ENCODE measurements at places on chromosomes 4 and X. TPM values are rescaled to one million over a fixed set of nuclear protein-coding genes. Genes with fewer than 3 reads are reported as not detected.
A peak's percentile ranks its signal among the peaks of the same experiment; 100 is the strongest.

Gene OTUD6A
- total RNA-seq: not detected

GRCh38 chr4:18934197-18934596, 912.6 kb upstream of the LCORL start:
- H3K4me1 ChIP-seq: no peaks in the 10 kb centered on the region
- H3K27ac ChIP-seq: no peak overlapping the region
- DNase-seq: no peak
- no peaks in the 10 kb centered on the region for H3K36me3 ChIP-seq
- no peak overlapping the region for H3K4me3 ChIP-seq

Gene TBC1D9
- total RNA-seq: 47.6 TPM

Gene CNKSR2
- total RNA-seq: 14.3 TPM

DNA sequence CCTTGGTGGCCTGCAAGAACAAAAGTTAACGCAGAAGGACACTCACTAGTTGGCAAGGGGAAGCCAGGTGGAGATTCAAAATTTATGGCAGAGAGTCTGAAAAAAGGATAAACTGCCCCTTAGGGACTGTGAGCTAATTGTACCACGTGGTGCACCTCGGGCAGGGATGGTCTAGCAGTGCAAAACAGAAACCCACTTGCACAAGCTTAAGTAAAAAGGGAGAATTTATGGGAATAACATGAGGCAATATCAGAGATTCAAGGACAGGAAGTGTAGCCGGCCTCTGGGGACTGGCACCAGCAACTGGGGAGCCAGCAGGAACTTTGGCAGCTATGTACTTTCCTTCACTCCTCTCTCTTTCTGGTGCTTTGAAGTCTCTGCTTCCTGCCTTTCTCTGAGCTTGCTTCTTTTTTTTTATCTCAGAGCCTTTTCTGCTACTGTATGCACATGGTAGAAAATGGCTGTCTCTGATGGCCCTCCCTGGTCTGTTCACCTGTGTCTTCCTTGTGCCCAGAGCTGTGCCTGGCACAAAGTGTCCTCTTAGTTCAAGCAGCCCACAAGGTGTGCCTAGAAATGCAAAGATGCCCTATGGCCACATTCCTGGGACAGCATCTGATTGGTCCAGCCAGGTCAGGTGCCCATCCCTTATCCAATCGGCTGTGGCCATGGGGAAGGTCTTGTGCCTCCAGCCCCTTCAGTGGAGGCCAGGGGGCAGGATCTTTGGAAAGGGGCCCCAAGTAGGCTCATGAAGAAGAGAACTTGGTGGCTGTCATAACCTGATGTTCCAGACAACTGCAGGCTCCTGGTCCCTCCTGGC, 114.8 kb upstream of the ATP6AP2 start:
- no peak overlapping the region for H3K4me3 ChIP-seq
- H3K27ac ChIP-seq: no peak overlapping the region
- DNase-seq: no peak
- H3K4me1 ChIP-seq: peaks cover 8% of the 10 kb centered on the region
- H3K27me3 ChIP-seq: peaks cover 15% of the 10 kb centered on the region
- H3K36me3 ChIP-seq: no peaks in the 10 kb centered on the region

DNA sequence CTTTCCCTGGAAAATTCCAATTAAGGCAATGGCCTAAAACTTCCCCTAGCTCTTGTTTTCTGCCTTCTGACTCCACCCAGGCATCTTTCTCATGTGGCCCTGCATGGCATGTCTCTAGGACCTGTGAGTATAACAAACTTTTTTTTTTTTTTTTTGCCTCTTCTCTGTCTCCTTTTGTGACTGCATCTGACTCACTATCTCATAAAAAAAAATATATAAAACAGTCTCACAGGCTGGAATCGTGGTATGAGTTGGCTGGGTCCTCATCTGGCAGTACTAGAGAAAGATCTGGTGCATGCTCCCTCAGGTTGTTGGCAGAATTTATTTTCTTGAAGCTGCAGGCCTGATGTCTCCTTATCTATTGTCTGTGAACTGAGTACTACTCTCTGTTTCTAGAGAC, 313.9 kb downstream of the TECRL start:
- H3K4me1 ChIP-seq: no peaks in the 10 kb centered on the region
- DNase-seq: no peak
- H3K27me3 ChIP-seq: no peaks in the 10 kb centered on the region
- H3K4me3 ChIP-seq: no peak overlapping the region

DNA sequence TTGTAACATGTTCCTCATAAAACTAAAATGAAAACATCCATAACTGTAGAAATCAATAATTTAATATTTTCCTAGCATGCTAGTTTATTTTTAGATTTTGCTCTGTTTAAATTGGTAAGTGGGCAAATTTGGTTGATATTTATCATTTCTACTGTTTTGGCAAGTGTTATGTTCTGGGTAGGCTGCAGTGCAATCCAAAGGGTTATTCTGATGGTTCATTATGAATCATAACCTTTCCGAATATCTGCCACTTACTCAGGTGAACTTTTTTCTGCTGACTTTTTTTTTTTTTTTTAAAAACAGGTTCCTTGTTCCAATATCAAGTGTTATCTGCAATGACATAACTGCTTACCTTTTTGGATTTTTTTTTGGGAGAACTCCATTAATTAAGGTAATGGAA, 52.0 kb downstream of the CDS1 start:
- H3K4me3 ChIP-seq: no peak overlapping the region
- no peak for DNase-seq

- H3K36me3 ChIP-seq: peaks cover 7% of the 10 kb centered on the region
- no peaks in the 10 kb centered on the region for H3K27me3 ChIP-seq
- DNase-seq: no peak
- H3K4me1 ChIP-seq: no peaks in the 10 kb centered on the region
These were observed 56.6 kb downstream of the AASDH start for GRCh38 chr4:56330691-56331090.

Gene FAM133A
- total RNA-seq: 3.4 TPM

DNA sequence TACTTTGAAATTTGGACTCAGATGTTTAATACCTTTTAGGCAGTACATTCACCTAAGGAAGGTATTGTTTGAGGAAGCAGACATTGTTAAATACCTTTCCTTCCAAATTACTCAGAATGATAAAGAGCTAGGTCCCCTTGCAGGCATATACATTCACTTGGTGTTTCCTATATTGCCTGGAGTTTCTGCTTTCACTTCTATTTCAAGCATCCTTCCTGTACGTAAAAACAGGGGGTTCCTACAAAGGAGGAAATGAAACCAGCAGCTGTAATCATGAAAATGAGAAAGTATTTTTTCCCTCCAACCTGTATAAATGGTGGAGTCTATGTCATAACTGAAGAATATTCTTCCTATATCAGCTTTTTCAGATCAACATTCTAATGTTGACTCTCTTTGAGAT, 90.4 kb upstream of the RASGEF1B start:
- H3K27me3 ChIP-seq: no peaks in the 10 kb centered on the region
- no peak overlapping the region for H3K4me3 ChIP-seq
- no peak for DNase-seq
- H3K36me3 ChIP-seq: no peaks in the 10 kb centered on the region

Gene MAGEC2
- total RNA-seq: not detected

Gene FAM184B
- total RNA-seq: 6.8 TPM

Gene IL21
- not detected for total RNA-seq

- no peaks in the 10 kb centered on the region for H3K27me3 ChIP-seq
- H3K4me1 ChIP-seq: no peaks in the 10 kb centered on the region
- no peak overlapping the region for H3K27ac ChIP-seq
- no peaks in the 10 kb centered on the region for H3K36me3 ChIP-seq
- no peak overlapping the region for H3K4me3 ChIP-seq
- DNase-seq: no peak
These were observed 112.3 kb upstream of the BCOR start for GRCh38 chrX:40209951-40210617.

Gene OCIAD1
- 262 TPM for total RNA-seq

- H3K27me3 ChIP-seq: no peaks in the 10 kb centered on the region
- DNase-seq: no peak
- no peak overlapping the region for H3K27ac ChIP-seq
- no peaks in the 10 kb centered on the region for H3K36me3 ChIP-seq
These were observed 31.5 kb upstream of the OPHN1 start for GRCh38 chrX:68464796-68465195.

Gene CITED1
- total RNA-seq: 4.3 TPM

GRCh38 chr4:16995451-16995850, 97.0 kb upstream of the LDB2 start:
- no peaks in the 10 kb centered on the region for H3K27me3 ChIP-seq
- no peaks in the 10 kb centered on the region for H3K4me1 ChIP-seq
- H3K36me3 ChIP-seq: no peaks in the 10 kb centered on the region
- H3K27ac ChIP-seq: no peak overlapping the region

Gene SSX3
- not detected for total RNA-seq

- H3K4me1 ChIP-seq: no peaks in the 10 kb centered on the region
- no peak overlapping the region for H3K4me3 ChIP-seq
- no peak overlapping the region for H3K27ac ChIP-seq
- DNase-seq: no peak
- peaks cover 2% of the 10 kb centered on the region for H3K36me3 ChIP-seq
These were observed 29.5 kb upstream of the IL3RA start for GRCh38 chrX:1306909-1307625.

- no peak overlapping the region for H3K27ac ChIP-seq
- no peaks in the 10 kb centered on the region for H3K27me3 ChIP-seq
- no peak overlapping the region for H3K4me3 ChIP-seq
- no peaks in the 10 kb centered on the region for H3K36me3 ChIP-seq
- no peaks in the 10 kb centered on the region for H3K4me1 ChIP-seq
These were observed 332.5 kb upstream of the TRAM1L1 start for GRCh38 chr4:117417856-117418255.

Gene KLB
- total RNA-seq: 0.06 TPM

Gene SH2D1A
- total RNA-seq: 0.59 TPM

Gene TLR2
- total RNA-seq: 3.7 TPM

DNA sequence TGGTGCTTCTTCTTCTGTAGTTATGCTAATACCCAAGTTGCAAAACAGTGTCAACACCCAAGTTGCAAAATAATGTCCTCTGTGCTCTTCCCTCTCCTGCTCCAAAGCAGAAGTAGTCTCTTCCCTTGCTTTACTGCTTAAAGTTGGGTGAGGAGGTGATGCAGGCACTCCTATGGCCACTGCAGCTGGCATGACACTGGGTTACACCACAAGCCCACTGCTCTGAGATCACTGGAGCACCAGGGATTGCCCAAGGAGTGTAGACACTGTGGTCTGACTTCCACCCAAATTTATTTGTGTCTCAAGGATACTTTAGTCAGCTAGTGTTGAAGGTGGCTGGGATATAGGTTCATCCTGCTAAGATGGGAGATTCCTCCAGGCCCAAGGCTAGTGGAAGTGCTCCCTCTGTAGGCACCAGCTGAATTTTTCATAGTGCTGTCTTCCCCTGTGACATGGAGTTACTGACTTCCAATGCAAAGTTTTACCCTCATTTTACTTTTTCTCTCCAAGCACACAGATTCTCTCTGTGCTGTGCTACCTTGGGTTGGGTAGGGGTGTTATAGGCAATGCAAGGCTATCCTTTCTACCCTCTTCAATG, 196.2 kb upstream of the TENT5D start:
- no peaks in the 10 kb centered on the region for H3K36me3 ChIP-seq
- no peak for DNase-seq
- no peaks in the 10 kb centered on the region for H3K27me3 ChIP-seq

Gene TKTL2
- 0.17 TPM for total RNA-seq

DNA sequence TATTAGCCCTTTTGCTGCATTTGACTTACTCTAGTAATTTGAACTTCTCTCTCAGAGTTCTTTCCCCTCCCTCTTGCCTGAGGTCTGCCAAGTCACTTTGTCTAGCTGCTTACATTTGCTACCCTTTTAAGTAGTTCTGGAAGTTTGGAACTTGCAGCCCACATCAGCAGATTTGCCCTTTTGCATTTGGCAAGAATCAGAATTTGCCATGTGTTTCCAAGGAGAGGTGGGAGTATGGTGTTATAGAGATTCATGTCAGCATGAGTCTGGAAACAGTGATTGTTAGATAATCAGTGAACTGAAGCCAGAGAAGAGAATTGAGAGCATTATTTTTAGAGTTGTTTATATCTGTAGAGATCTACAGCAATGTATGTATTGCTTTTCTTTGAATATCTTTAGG, 52.1 kb downstream of the KLHL34 start:
- peaks cover 4% of the 10 kb centered on the region for H3K36me3 ChIP-seq
- peak; percentile 3 for DNase-seq
- H3K4me1 ChIP-seq: no peaks in the 10 kb centered on the region
- no peak overlapping the region for H3K4me3 ChIP-seq

- no peaks in the 10 kb centered on the region for H3K27me3 ChIP-seq
- H3K4me3 ChIP-seq: no peak overlapping the region
- H3K27ac ChIP-seq: no peak overlapping the region
- no peak for DNase-seq
These were observed 354.1 kb downstream of the CAMK2D start for GRCh38 chr4:113407409-113407808.

GRCh38 chr4:183399126-183399522, 45.3 kb upstream of the CDKN2AIP start:
- DNase-seq: no peak
- no peak overlapping the region for H3K4me3 ChIP-seq
- no peaks in the 10 kb centered on the region for H3K36me3 ChIP-seq
- peaks cover 15% of the 10 kb centered on the region for H3K4me1 ChIP-seq

- H3K36me3 ChIP-seq: no peaks in the 10 kb centered on the region
- H3K4me3 ChIP-seq: no peak overlapping the region
- H3K4me1 ChIP-seq: no peaks in the 10 kb centered on the region
- no peak overlapping the region for H3K27ac ChIP-seq
- no peak for DNase-seq
These were observed 862.8 kb downstream of the TRIML1 start for GRCh38 chr4:189001971-189002450.

Gene GLRA3
- total RNA-seq: 9.3 TPM

Gene HAND2
- 0.20 TPM for total RNA-seq

GRCh38 chrX:118538386-118538785, 42.8 kb downstream of the DOCK11 start:
- no peaks in the 10 kb centered on the region for H3K36me3 ChIP-seq
- H3K4me3 ChIP-seq: no peak overlapping the region
- DNase-seq: no peak
- no peak overlapping the region for H3K27ac ChIP-seq

Gene ZFP92
- total RNA-seq: 1.8 TPM

DNA sequence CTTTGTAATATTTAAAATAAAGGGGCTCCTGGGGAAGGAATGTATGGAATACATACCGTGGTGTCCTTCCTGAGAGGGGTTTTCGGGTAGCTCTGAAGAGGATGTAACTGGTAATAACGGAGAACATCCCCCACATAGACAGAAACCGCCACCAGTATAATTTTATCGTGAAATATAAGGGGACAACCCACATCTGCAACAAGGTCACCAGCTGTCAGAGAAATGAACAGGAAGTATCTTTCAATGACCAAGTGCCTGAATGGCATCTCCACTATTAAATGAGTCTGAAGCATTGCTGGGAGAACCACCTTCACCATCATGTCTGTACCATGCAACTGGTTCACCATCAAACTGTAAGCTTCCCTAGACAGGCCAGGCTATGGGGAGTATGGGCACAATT, 31.7 kb downstream of the RNF175 start:
- H3K27me3 ChIP-seq: no peaks in the 10 kb centered on the region
- H3K4me3 ChIP-seq: no peak overlapping the region
- no peaks in the 10 kb centered on the region for H3K4me1 ChIP-seq
- H3K36me3 ChIP-seq: no peaks in the 10 kb centered on the region
- DNase-seq: no peak

- no peak overlapping the region for H3K27ac ChIP-seq
- no peaks in the 10 kb centered on the region for H3K36me3 ChIP-seq
- H3K4me3 ChIP-seq: no peak overlapping the region
- peak; percentile 79 for DNase-seq
- peaks cover 4% of the 10 kb centered on the region for H3K4me1 ChIP-seq
- H3K27me3 ChIP-seq: peaks cover 4% of the 10 kb centered on the region
These were observed 46.8 kb downstream of the CRLF2 start for GRCh38 chrX:1165535-1166196.

Gene KLKB1
- total RNA-seq: 6.1 TPM

Gene SERPINA7
- total RNA-seq: 0.06 TPM

Gene DGKK
- total RNA-seq: 12.4 TPM

GRCh38 chr4:111979921-111980320, 165.3 kb upstream of the FAM241A start:
- H3K27ac ChIP-seq: no peak overlapping the region
- H3K27me3 ChIP-seq: no peaks in the 10 kb centered on the region
- H3K4me3 ChIP-seq: no peak overlapping the region

Measured in spinal cord (tissue), 10 donors.